ENCODE measurements at places on chromosomes 5 and 9. TPM values are rescaled to one million over a fixed set of nuclear protein-coding genes. Genes with fewer than 3 reads are reported as not detected.

The IFNA6 gene
- polyA plus RNA-seq = not detected

The CHSY3 gene
- polyA plus RNA-seq = 0.13 TPM

The ZFP2 gene
- 3.1 TPM for polyA plus RNA-seq

The GMCL2 gene
- polyA plus RNA-seq = not detected

The CD274 gene
- 2.0 TPM for polyA plus RNA-seq

The NTRK2 gene
- 20.0 TPM for polyA plus RNA-seq

All from kidney (tissue), 22 donors.